Activated CD4-positive, CD25-positive, alpha-beta regulatory T cell (primary cell): ENCODE measurements at places on chromosomes 6 and 20.

GRCh38 chr6:119234457-119234856 is 115.1 kb downstream of the MAN1A1 start:
- DNase-seq: no peak

GRCh38 chr6:17866876-17867444 is 120.5 kb downstream of the KIF13A start:
- no peak for DNase-seq

GRCh38 chr6:155517294-155517693 is 61.7 kb upstream of the NOX3 start:
- no peak for DNase-seq

DNA sequence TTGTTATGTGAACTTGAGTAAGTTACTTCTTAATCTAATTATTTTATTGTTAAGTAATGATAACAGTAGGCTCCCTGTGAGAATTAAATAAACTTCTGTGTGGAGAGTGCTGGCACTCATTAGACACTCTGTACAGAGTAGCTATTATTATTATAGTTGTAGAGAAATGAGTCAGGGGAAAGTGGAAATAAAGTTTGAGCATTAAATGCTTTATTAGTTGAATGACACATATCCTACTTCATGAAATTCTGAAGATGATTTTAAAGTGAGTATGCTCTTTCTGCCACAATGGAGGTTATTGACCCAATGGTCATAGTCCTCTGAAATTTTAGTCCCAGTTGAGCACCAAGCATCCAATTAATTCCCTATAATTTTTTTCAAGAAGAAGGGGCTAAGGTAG is 5.9 kb downstream of the ECI2 start:
- no peak for DNase-seq

DNA sequence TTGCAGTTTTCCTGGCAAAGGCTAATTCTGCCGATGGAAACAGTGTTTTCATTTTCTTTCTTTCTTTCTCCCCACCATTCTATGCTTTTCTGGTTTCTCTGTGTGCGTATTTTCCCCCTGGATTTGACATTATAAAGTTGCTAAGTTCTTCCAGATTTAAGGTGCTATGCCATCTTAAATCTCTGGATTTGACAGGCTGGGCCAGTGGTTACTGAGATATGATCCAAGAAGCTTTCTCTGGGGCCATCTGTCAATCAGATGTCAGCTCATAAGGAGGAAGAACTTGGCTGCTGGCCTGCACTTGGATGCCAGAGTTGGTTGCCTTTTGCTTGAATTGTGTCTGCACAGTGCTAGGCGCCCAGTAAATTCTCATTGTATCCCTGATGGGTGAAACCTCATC is 39.7 kb downstream of the SLC2A10 start:
- no peak for DNase-seq

GRCh38 chr6:21360336-21360735 is 233.2 kb upstream of the SOX4 start:
- no peak for DNase-seq

DNA sequence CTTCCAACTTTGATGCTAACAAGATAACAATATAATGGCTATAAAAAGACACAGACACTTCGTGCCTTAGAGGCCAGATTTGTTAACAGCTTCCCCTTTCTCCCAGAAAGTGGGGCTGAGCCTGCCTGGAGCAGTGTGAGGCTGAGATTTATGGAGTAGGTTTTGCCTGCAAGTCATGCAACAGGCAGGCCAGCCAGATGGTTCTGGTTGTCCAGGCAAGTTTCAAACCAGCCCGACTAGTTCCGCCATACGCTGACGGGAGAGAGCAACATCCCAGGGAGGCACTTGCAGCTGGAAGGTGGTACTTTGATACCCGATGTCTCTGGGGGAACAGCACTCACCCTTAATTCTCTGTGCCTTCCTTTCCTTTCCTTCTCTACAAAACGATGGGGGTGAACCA is 81.3 kb upstream of the NAA20 start:
- DNase-seq: no peak

GRCh38 chr20:36836591-36837269 is 39.2 kb upstream of the TLDC2 start:
- peak; percentile 11 for DNase-seq

DNA sequence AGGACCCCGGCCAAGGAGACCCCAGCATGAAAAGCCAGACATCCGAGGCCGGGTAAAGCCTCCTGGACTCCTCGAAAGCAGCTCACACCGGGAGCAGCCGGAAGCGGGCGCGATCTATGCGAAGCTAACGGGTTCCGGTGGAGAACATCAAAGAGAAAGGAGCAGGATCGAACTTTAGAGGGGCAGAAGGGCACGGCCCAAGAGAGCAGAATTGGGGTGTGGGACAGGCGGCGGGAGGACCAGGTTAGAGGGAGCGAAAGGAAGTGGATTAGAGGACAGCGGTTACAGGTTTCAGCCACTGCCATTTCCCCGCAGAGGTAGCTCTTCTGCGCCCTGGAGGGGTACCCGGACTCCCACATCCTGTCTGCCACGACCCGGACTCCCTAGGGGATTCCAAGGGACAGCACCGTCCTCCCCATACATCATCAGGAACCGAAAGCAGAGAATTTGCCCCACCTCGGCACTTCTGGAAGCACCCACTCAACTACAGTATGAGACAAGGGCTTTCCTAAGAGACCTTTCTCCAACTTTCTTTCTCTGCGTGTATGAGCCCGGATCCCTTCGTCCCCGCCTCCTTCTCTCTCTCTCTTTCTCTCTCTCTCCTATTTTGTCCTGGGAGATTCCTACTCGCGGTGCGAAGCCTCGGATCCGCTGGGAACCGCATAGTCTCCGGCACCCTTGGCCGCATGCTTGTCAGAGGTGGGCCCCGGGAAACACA is 507 bp upstream of the VGLL2 start:
- no peak for DNase-seq

DNA sequence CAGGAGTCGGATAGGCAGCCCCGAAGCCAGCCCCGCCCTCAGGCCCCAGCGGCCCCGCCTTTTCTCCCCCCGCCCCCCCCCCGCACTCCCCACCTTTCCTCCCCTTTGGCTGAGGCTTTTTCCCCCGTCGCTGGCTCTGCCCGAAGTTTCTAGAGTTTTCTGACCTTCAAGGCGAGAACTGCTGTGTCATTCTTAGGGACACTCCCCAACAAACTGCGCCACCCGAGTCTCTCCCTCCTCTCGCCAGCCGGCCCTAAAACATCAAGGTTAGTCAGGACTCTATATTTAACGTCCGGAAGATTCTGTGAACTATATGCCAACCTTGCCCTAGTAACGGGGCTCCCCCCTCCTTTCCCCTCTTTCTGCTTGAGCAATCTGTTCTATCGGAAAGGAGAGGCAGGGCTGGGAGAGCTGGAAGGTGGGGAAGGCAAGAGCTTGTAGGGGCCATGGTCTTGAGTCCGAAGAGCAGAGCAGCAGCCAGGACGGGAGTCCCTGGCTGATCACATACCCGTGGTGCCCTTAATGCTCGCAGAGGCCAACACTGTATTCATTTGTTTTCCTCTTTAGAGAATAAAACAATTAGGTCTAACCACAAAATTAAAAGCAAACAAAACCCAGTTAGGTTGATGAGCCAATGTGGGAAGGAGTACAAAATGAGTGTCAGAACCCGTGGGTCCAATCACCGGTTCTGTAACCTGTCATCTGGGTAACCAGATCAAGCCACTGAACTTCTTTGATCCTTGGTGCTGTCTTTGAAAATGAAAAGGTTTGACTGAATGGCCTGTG is 5.3 kb upstream of the HSPA1B start:
- peak; percentile 44 for DNase-seq

GRCh38 chr20:8322662-8323217 is 190.7 kb downstream of the PLCB1 start:
- DNase-seq: no peak

GRCh38 chr6:79467716-79468115 is 69.5 kb downstream of the LCA5 start:
- no peak for DNase-seq

GRCh38 chr20:50193836-50194421 is 3.3 kb downstream of the CEBPB start:
- DNase-seq: no peak

DNA sequence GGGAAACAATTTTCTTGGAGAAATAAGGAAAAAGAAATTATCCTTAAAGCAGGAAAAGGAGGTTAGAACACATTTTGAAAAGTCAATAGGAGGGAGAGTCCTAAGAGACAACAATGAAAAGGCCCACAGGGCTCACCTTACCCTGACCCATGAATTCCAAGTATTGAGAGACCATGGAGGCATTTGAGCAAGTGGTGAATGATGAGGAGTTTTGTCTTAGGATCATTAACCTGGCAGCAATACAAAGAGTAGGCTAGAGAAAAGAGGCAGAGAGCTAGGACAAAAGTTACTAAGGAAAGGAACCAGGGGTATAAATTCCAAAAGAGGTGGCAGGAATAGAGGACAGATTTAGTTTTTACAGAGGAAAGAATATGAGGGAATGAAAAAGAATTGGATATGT is 44.7 kb downstream of the PACRG start:
- DNase-seq: no peak

- DNase-seq: no peak
Measured at GRCh38 chr20:16313917-16314316, 259.3 kb downstream of the KIF16B start.

- peak; percentile 22 for DNase-seq
Measured at GRCh38 chr6:156662025-156662445, 115.1 kb upstream of the ARID1B start.

DNA sequence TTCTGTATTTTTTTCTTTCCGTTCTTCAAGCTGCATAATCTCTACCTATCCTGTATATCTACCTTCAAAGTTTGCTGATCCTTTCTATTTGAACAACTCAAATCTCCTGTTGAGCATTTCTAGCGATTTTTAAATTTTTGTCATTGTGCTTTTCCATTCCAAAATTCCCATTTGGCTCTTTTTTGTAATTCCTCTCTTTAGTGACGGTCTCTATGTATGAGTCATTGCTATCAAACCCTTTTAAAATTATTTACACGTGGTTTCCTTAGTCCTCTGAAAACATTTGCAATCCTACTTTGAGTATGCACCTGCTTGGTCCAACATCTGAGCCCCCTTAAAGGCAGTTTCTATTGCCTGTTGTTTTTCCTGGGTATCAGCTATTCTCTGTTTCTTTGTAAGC is 100.5 kb upstream of the FOXC1 start:
- no peak for DNase-seq

GRCh38 chr6:130825772-130826441 is 1.3 kb upstream of the SMLR1 start:
- DNase-seq: no peak

DNA sequence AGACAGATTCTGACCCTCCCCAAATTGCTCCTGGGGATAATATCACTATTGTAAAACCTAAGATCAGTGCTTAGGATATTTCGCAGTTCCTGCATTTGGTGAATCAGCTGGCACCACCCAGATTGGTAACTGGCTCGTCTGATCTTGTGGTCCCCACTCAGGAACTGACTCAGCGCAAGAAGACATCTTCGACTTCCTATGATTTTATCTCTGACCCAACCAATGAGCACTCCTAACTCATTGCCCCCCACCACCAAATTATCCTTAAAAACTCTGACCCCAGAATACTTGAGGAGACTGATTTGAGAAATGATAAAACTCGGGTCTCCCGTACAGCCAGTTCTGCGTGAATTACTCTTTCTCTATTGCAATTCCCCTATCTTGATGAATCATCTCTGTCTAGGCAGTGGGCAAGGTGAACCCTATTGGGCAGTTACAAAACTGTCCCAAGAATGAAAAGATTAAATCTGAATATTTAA is 55.7 kb upstream of the PRND start:
- no peak for DNase-seq

DNA sequence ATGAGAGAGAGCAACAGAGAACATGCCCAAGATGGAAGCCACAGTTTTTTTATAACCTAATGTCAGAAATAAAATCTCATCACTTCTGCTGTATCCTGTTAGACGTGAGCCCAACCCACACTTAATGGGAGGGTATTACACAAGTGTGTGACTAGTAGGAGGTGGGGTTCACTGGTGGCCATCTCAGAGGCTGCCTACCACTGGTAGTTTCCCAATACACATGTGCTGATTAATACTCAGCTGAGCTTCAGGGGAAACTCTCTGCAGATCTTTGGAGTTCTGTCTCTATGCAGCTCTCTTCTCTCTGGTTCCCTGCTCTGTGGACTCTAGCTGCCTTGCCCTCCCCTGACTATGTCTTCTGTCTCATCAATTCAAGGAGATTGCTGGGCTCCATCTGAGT is 35.7 kb downstream of the CNBD2 start:
- no peak for DNase-seq

DNA sequence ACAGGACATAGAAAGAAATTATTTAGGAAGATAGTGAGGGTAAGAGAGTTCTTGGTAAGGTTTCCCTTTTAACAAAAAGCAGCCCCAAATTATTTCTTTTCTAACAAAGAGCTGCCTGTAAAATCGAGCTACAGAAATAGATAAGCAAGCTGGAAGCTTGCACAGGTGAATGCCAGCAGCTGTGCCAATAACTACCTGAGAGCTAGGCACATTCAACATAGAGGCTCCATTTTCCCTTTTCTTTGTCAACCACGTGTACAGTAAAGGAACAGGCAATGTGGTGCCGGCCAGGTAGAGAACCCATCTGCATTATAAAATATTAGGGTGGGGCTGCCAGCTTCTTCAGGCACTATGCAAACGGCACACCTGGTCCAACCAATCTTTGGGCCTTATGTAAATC is 341.6 kb upstream of the JAG1 start:
- no peak for DNase-seq

GRCh38 chr20:46279103-46279502 is 29.2 kb downstream of the CDH22 start:
- DNase-seq: no peak

DNA sequence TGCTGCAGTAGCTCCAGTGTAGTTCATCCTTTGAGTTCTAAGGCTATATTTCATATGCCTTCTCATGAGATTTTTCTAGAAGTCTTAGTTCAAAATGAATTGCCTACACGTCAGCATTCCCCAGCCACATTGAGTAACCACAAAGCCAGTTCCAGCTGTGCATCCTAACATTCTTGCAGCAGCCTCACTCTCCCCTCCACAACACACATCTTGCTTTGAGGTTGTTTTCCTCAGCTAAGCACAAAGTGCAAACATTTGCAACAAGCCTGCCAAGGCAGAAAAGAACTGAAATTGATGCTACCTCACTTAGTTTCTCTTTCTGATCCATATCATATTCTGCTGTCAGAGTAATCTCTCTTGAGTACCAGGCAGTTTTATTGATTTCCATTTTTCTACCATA is 160.7 kb upstream of the KCNQ5 start:
- DNase-seq: no peak

DNA sequence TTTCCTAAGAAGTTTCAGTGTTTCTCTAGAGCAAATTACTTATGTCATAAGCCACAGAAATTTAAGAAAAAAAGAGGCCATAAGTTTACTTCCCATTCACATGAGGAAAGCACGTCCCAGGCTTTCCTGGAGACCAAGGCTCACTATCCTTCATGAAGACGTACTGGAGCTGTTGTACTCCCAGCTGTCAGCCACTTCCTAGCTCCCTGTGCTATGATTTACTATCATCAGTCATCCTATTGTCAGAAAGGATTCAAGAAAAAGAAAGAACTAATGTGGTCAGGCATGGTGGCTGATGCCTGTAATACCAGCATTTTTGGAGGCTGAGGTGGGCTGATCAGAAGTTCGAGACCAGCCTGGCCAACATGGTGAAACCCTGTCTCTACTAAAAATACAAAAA is 337.4 kb upstream of the SOX4 start:
- no peak for DNase-seq
